ENCODE measurements at places on chromosomes 12 and 14. TPM values are rescaled to one million over a fixed set of nuclear protein-coding genes. Genes with fewer than 3 reads are reported as not detected.

- no peak for DNase-seq
- H3K4me3 ChIP-seq: no peak overlapping the region
- no peak overlapping the region for H3K27ac ChIP-seq
- no peaks in the 10 kb centered on the region for H3K36me3 ChIP-seq
Observed at GRCh38 chr12:52740584-52740983, 36.6 kb downstream of the KRT76 start.

- no peaks in the 10 kb centered on the region for H3K36me3 ChIP-seq
- no peaks in the 10 kb centered on the region for H3K27me3 ChIP-seq
- no peak for DNase-seq
- H3K27ac ChIP-seq: no peak overlapping the region
Observed at GRCh38 chr12:69623970-69624369, 13.3 kb upstream of the LRRC10 start.

DNA sequence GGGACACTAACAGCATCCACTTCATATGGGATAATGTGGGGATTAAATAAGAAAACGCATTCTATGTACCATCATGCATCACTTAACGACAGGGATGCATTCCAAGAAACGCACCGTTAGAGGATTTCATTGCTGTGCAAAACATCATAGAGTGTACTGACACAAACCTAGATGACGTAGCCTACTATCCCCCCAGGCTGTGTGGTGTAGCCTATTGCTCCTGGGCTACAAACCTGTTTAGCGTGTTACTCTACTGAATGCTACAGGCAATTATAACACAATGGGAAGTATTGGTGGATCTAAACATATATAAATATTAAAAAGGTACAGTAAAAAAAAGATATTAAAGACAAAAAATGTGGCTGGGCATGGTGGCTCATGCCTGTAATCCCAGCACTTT, 230.6 kb downstream of the KSR2 start:
- H3K27me3 ChIP-seq: no peaks in the 10 kb centered on the region
- DNase-seq: no peak
- no peaks in the 10 kb centered on the region for H3K36me3 ChIP-seq
- H3K4me3 ChIP-seq: no peak overlapping the region

DNA sequence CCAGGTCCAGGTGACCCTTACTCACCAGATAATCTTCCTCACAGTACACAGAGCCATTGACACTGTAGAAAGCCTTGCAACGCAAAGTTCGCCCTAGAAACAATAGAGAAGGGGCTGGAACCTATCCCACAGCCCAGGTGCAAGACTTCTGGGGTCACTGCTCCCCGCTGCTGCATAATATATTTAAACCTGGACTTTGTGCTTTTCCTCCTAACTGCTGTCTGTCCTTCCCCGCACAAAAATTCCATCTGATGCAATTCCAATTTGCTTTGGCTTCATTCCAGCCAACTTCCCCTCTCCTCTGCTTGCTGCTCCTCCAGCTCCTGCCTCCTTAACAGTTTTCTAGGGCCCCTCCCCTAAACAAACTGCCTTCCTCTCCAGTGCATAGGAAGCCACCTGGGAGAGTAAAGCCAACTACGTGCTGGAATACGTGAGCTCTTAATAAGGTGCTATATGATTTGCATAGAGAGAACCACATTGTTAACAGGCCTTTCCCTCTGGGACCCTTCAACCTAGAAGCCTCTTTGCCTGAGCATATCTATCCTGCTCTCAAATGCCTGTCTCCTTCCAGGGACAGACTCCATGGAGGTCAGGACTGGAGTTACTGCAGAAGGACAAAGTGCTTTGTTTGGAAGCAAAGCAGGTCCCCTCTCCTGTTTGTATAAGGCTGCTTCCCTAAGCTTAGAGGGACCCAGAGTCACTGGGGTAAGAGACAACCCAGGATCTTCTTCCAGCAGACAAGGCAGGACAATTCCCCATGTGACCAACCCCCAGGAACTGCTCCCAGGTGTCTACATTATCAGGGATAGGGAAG, 5.5 kb downstream of the AJUBA start:
- H3K4me1 ChIP-seq: peaks cover 55% of the 10 kb centered on the region
- no peaks in the 10 kb centered on the region for H3K27me3 ChIP-seq
- DNase-seq: no peak
- H3K4me3 ChIP-seq: no peak overlapping the region
- H3K27ac ChIP-seq: peak overlapping the region; percentile 74

DNA sequence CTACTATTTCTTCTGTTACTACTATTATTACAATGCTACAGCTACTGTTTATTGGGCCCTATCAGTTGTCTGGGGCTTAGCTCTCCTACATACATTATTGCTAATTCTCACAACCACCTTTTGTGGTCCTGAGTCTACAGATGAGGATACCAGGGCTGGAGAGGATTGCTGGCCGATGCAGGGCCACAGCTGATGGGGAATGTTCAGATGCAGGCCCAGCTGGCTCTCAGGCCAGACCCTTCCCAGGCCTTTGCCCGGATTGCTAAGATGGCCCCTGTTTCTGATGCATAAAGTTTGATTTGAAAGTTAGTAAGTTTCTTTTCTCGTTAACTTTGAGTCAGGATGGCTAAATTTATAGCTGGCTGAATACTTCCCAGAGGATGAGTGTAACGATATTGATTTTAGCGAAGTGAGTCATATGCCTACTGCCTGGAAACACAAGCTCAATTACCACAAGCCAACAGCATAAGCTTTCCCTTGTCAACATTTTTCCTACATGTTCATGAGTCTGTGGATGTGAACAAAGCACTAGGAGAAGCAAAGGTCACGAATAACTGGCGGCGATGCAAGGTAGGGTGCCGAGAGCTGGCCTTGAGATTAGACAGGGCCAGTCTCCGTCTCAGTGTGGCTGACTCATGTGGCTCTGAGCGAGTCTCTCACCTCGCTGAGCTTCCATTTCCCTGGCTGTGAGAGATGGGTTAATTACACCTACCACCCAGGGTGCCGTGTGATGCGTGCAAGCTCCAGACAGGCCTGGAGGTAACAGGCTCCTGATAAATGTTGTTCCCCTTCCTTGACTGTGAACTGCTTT, 111.0 kb downstream of the BEGAIN start:
- H3K4me1 ChIP-seq: no peaks in the 10 kb centered on the region
- H3K36me3 ChIP-seq: peaks cover 5% of the 10 kb centered on the region
- no peaks in the 10 kb centered on the region for H3K27me3 ChIP-seq
- no peak overlapping the region for H3K4me3 ChIP-seq
- no peak overlapping the region for H3K27ac ChIP-seq

- no peak overlapping the region for H3K4me3 ChIP-seq
- H3K4me1 ChIP-seq: peaks cover 14% of the 10 kb centered on the region
- H3K27ac ChIP-seq: no peak overlapping the region
- no peak for DNase-seq
- H3K27me3 ChIP-seq: no peaks in the 10 kb centered on the region
Observed at GRCh38 chr14:99213101-99213500, 58.9 kb downstream of the BCL11B start.

- H3K4me1 ChIP-seq: no peaks in the 10 kb centered on the region
- H3K27ac ChIP-seq: no peak overlapping the region
- H3K27me3 ChIP-seq: no peaks in the 10 kb centered on the region
- no peaks in the 10 kb centered on the region for H3K36me3 ChIP-seq
- H3K4me3 ChIP-seq: no peak overlapping the region
Observed at GRCh38 chr12:49917788-49918173, 14.1 kb upstream of the FAIM2 start.

- H3K36me3 ChIP-seq: no peaks in the 10 kb centered on the region
- no peaks in the 10 kb centered on the region for H3K4me1 ChIP-seq
- H3K27me3 ChIP-seq: no peaks in the 10 kb centered on the region
- H3K4me3 ChIP-seq: no peak overlapping the region
Observed at GRCh38 chr12:109753959-109754358, 40.3 kb downstream of the FAM222A start.

DNA sequence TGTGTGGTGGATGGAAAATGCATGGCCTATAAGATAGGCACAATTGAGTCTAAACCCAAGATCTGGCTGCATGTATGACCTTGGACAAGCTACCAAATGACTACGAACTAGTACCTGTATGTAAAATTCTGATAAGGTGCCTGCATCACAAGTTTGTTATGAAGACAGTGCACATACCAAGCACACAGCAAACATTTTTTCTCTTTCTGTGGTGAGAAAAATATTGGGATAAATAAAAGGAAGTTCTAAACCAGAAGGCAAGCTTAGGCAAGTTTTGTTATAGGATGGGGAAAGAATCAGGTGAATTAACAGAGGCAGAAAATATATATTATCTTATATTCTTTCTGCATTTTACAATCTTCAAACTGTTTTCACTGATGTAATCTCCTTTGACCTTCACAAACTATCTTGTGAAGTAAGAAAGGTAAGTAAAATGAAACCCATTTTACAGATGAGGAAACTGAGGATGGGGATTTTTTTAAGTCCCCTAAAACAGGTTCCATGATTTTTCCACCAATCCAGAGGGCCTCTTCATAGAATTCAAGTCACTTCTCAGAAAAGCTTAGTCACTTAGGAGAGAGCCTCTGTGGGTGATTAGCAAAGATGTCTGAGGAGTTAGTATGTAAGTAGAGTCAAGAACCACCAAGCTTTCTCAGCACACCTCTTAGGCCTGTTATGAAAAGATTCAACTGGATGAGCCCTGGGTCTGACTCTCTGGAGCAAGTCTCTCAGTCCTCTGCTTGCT, 132.0 kb upstream of the RAP1B start:
- peak overlapping the region; percentile 77 for H3K27ac ChIP-seq
- no peak for DNase-seq
- H3K36me3 ChIP-seq: no peaks in the 10 kb centered on the region
- H3K4me1 ChIP-seq: no peaks in the 10 kb centered on the region

GRCh38 chr14:38735005-38735404, 368.0 kb downstream of the SEC23A start:
- no peaks in the 10 kb centered on the region for H3K4me1 ChIP-seq
- H3K27me3 ChIP-seq: no peaks in the 10 kb centered on the region
- H3K36me3 ChIP-seq: no peaks in the 10 kb centered on the region
- DNase-seq: no peak
- H3K4me3 ChIP-seq: no peak overlapping the region

DNA sequence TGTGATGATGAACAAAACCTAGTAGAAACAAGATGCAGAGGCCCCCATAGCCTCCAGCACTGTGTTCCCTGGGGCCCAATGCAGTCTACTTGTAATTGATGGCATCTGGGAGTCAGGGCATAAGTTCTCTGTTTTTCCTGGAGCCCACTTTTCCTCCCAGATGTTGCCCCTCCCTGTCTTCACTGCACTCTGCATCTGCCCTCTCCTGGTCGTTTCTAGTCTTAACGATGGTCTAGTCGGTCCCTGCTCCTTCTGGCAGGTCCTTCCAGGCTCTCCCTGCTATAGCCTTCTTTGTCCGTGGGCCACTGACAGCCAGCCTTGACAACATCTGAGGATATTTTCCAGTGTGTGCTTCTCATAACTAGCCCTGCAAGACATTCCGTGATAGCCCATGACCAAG, 208.3 kb downstream of the GXYLT1 start:
- H3K36me3 ChIP-seq: no peaks in the 10 kb centered on the region
- H3K27ac ChIP-seq: no peak overlapping the region
- DNase-seq: no peak
- no peaks in the 10 kb centered on the region for H3K27me3 ChIP-seq

RHOJ gene
- 13.1 TPM for total RNA-seq

MBIP gene
- 10.8 TPM for total RNA-seq

C12orf54 gene
- total RNA-seq: not detected

CMA1 gene
- total RNA-seq: 1.2 TPM

MIS18BP1 gene
- total RNA-seq: 13.2 TPM

SMCO2 gene
- total RNA-seq: not detected

TSPAN11 gene
- 7.6 TPM for total RNA-seq

KLRC4 gene
- not detected for total RNA-seq

All from esophagus muscularis mucosa (tissue), 4 donors.